SK-N-MC (cell line): ENCODE measurements at places on chromosomes 5 and 9.

GRCh38 chr5:103532086-103532734 is 30.4 kb downstream of the NUDT12 start:
- DNase-seq, result no peak

DNA sequence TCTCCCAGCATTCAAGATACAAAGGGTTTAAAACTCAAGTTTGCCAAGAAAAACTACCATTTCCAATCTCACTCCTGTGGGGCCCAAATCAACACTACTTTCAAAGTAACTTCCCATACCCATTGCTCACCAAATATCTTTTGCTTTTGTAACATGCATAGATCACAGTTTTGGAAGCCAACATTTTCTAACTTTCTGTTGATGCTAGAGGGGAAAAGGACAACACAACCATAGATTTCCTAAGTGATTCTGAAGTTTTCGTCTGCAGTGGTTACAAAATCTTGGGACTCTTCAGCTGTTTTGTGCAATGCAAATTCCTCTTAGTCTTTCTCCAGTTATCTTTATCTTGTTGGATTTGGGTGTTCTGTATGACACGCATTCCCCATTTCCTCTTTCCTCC is 94.1 kb upstream of the PAPPA start:
- DNase-seq, result no peak

GRCh38 chr9:23571414-23572104 is 254.5 kb downstream of the ELAVL2 start:
- DNase-seq, result no peak

DNA sequence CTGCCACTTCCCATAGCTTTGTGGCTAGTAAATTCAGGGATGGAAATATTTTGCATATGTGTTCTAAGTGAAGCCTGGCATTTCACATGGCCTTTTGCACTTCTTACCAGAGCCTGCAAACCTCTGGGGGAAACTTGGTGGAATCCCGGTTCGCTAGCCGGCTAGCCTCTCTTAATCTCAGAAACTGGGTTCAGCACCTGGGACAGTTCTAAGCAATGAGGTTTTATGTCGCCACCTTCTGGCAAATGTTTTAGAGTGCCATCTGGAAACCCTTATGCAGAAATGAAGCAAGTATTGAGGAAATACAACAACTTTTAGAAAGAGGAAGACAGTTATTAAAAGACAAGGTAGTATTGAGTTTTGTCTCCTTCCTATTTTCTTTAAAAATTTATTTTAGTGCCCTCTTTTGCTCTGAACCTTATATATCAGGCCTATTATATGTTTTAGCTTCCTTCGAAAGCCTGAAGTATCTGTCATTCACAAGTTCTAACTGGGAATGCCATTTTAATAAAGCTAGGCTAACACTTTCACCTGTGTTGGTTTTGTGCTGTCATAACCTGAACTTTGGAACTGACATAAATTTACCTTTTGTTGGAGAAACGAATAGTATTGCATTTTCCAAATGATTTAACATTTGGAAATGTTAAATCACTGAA is 963 bp upstream of the HTR1A start:
- peak; percentile 40 for DNase-seq

- peak; percentile 50 for DNase-seq
These were observed 362.0 kb upstream of the CDH10 start for GRCh38 chr5:25006734-25007133.

- DNase-seq, result no peak
These were observed 36.1 kb upstream of the MYOT start for GRCh38 chr5:137831526-137831925.

DNA sequence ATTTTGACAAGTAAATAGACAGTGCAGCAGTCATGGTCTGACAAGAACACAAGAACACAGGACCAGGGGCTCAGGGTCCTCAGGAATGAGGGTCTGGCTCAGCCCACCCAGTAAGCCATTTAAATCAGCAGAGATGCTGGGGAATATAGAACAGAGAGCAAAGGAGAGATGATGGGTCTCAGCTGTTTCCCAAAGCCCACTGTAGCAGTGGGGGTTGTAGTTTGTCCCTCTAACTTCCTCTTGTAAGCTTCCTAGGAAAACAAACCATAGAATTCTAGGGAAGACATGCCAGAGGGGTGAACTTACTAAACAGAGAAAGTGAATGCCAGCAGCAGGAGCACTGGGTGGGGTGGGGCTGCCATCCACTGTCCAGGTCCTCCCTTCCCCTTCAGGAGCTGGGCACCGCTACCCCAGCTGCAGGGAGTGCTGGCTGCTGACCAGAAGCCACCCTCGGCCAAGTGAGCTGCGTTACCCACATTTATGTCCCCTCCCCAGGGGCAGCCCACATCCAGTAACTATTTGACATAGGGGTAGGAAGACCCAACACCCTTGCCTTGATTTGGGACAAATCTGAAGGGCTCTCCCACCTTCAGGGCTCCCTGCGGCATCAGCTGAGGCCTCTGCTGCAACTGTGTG is 41.6 kb downstream of the GABBR2 start:
- DNase-seq, result no peak

DNA sequence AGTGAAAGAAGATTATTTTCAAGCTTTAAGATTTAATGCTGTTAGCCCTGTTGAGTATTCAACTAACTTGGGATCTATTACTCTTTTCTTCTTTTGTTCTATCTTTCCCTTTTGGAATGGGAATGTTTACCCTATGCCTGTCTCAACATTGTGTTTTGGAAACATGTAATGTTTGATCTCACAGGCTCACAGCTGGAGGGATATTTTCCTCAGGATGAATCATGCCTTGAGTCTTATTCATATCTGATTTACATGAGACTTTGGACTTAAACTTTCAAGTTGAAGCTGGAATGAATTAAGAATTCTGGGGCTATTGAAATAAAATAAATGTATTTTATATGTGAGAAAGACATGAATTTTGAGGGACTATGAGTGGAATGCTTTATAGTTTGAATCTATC is 607.8 kb upstream of the PTGER4 start:
- DNase-seq, result peak; percentile 74

- no peak for DNase-seq
These were observed 162.2 kb downstream of the TTLL11 start for GRCh38 chr9:121930956-121931355.

GRCh38 chr5:170139786-170140335 is 34.2 kb downstream of the FOXI1 start:
- no peak for DNase-seq

- peak; percentile 74 for DNase-seq
These were observed 1.9 kb upstream of the RUSC2 start for GRCh38 chr9:35488021-35488420.

GRCh38 chr5:121285801-121286521 is 565.7 kb upstream of the FTMT start:
- no peak for DNase-seq

- no peak for DNase-seq
These were observed 79.4 kb downstream of the WWC1 start for GRCh38 chr5:168370831-168371230.

GRCh38 chr5:123450640-123451039 is 27.4 kb upstream of the CEP120 start:
- no peak for DNase-seq
